Stimulated activated CD8-positive, alpha-beta memory T cell treated with anti-CD3 and anti-CD28 coated beads, Interleukin-4, amount 100 ng/mL, for 4 hours (primary cell): ENCODE measurements at places on chromosomes 5 and 9.

GRCh38 chr9:87275047-87275725 is 222.5 kb upstream of the DAPK1 start:
- DNase-seq = no peak

- no peak for DNase-seq
Measured at GRCh38 chr5:136679233-136679632, 313.9 kb upstream of the TRPC7 start.

DNA sequence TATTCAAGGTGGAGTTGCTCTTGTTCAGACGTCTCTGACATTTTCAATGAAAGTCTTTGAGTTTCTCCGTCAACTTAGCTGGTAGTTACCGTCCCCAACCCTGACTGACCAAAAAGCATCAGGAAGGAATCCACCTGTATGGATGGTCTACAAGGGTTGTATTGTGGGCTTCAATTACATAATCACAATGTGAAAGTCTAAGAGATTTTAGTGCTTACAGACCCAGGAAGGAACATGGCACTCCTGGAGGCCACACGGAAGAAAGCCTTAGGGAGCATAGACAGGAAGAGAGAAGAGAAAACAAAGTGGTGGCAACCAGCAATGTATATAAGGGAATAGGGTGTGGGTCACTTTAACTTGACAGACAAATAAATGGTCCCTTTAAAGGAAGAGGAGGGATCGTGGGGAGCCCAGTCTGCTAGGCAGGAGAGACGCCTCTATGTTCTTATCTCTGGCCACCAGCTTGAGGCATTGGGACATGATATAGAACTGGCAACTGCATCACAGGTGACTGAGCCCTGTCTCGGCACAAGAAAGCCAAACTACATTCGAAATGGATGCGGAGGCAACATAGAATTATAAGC is 80.4 kb downstream of the ALDH7A1 start:
- no peak for DNase-seq

DNA sequence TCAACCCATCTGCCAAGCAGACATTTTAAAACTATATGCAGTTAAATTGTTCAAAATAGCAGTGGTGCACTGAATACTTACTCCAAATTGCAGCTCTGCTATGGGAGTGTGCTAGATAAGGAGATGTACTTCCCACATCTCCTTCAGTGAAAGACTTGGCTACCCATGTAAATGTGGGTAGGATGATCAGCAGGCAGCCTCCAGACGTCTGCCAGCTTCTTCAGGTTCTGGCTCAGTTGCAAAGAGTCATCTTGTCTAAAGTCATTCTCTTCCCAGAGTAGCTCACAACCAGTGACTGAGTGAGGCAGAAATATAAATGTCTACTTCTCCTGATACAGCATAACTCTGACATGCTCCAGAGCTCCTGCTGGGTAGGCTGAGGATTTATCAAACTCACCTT is 1050.0 kb upstream of the CDH10 start:
- DNase-seq = no peak

- no peak for DNase-seq
Measured at GRCh38 chr9:134618833-134619447, 22.7 kb upstream of the COL5A1 start.

DNA sequence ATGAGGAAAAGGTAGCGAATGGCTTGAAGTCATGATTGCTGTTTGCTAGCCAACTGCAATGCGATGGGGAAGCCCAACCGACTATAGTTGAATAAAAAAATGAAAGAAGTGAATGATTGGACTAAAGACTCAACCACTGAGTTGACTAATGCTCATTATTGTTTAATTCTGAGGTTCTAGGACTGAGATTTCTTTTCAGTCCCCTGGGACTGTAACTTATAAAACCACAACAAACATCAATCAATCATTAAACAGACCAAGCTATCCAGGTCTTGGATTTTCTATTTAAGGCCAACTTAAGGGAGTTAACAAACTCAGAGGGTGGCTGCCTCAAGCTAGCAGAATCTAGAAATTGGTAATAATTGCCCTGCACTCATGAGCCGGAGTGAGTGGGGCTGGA is 154.2 kb downstream of the DOCK2 start:
- DNase-seq = no peak

DNA sequence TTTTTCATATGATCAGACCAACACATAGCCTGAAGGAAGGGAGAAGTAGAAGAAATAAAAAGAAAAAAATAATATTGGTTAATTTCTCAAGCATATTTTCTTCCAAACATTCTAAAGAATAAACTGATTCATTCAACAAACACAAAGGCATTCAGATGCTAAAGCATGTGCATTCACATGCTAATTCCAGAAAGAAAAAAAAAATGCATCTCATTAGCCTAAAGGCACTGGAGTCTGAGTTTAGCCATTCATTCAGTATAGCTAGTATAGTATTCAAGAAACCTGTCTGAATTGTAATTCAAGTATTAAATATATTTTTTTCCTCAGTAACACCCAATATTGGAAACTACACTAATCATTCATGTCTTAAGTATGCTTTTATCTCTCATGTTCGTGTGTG is 61.0 kb upstream of the FER start:
- DNase-seq = no peak

DNA sequence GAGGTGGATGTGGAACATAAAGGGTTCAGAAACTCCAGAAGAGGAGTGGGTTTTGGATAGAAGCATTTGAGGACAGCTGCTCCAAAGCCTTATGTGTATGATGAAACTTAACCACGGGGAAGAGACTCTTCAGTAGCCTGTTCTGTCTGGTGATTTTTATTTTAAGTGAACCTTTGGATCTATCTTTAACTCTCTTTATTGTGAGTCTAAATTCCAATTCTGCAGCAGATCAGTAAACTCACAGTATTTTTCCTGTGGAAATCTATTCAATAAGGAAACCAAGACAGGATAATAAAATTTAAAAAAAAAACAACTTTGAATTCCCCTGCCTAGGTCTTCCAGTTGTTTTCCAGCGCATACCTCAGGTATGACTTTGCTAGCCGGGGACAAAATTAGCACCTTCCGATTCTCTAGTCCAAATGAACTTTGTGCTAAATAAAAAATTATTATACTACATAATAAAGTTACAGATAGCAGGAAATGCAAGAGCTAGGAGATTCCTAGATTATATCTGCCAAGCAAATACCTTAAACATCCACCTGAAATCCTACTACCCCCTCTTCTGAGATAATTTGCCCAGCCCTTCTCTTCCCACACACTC is 101.9 kb downstream of the NLN start:
- DNase-seq = no peak

GRCh38 chr9:5499889-5500398 is 10.4 kb upstream of the PDCD1LG2 start:
- no peak for DNase-seq

DNA sequence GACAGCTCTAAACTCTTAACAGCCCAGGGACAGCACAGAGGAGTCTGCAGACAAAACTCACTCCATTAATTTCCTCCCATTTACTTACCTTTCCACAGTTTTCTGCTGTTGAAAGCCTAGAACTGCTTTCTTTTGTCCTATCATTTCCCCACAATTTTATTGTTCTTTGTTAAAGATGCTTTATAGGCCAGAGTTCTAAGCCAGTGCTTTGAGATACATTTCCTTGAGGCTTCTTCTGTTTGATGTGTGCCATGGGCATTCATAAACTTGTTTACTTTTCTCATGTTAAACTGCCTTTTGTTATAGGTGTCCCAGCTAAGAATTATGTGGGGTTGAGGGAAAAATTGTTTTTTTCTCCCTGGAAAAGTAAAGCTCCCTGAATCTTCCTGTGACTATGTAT is 25.9 kb upstream of the SUB1 start:
- DNase-seq = no peak

DNA sequence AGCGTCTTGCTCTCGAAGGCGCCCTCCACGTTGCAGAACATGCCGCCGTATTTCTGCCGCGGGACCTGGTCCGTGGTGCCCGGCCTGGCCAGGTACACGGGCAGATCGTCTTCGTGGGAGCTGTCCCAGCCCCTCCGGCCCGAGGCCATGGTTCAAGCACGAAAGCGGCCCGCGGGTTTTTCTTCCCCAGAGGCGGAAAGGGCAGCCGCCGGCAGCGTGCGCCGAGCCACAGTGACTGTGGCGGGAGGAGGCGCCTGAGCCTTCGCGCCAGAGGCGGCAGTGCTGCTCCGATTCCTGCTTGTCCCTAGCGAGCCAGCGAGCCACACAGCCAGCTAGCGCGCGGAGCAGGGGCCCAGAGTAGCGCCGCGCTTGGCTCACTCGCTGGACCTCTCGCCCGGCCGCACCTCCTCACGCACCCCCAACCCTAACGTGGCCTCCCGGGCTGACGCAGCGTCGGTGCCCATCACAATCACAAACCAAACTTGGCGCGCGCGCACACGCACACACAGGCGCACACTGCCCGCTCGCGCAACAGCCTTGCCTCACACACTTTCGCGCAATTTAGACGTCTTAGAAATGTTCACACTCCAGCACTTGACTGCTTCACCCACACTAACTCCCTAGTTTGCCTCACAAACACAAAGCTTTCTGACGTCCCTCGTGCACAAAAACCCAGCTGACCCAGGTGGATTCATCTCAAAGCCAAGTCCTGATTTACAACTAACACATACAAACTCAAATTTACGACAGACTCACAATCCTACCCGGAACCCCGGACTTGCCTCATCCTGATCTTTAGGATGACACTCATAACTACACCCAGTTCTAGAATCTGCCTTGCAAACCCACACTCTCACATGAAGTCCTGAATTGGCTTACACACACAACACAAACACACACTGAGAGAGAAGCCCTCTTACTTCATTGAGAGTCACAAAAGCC is at the start of gene DPYSL3:
TSS of gene DPYSL3 (minus strand) at position 359 of the 942 bp plus-strand sequence. CDS start at position 149, 210 bp downstream.
- no peak for DNase-seq

- no peak for DNase-seq
Measured at GRCh38 chr5:139116100-139116655, 82.0 kb downstream of the SIL1 start.

DNA sequence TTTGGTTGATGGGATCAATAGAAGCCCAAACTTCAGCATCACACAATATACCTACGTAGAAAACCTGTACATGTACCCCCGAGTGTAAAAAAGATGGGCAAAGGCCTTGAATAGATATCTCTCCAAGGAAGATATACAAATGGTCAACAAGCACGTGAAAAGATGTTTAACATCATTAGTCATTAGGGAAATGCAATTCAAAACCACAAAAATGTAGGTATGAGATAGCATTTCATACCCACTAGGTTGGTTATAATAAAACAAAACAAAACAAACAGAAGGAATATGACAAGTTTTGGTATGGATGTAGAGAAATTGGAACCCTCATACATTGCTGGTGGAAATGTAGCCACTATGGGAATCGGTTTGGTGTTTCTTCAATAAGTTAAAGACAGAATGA is 33.1 kb upstream of the PPARGC1B start:
- no peak for DNase-seq
